Inflammatory macrophage treated with lipopolysaccharide for 1 hour (primary cell): ENCODE measurements at places on chromosomes 3 and 15.

DNA sequence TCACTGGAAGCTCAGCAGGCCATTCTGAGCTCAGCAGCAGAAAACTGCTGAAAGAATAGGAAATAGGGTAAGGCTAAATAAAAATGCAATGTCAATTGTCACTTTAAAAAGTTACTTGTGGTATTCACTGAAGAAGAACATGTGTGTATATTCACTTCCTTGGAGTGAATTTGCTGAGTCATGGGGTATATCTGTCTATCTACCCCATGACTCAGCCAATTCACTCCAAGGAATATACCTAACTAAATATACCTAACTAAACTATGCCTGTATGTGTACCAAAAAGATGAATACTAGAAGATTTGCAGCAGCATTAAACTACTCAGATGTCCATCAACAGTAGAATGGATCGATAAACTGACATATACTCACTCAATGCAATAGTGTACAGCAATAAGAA lies 69.5 kb upstream of the KCNAB1 start:
- DNase-seq: no peak

GRCh38 chr3:183564046-183564445 lies 8.5 kb upstream of the KLHL6 start:
- no peak for DNase-seq

DNA sequence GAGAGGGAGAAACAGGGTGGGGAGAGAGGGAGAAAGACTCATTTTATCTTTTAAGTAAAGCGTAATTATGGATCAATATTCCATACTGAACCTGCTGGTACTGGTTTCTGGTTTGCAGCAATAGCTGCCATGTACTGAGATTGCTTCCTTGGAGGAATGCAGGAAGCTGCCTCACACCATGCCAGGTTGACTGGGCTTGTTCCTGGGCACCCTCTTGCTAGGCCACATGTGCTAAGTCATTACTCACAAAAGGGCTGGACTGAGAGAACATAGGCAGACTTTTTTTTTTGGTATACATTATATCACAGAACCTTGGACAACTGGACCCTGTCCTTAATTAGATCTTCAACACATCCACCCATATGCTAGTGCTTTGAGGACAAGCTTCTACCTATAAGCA lies 193.4 kb downstream of the ZNF621 start:
- no peak for DNase-seq

DNA sequence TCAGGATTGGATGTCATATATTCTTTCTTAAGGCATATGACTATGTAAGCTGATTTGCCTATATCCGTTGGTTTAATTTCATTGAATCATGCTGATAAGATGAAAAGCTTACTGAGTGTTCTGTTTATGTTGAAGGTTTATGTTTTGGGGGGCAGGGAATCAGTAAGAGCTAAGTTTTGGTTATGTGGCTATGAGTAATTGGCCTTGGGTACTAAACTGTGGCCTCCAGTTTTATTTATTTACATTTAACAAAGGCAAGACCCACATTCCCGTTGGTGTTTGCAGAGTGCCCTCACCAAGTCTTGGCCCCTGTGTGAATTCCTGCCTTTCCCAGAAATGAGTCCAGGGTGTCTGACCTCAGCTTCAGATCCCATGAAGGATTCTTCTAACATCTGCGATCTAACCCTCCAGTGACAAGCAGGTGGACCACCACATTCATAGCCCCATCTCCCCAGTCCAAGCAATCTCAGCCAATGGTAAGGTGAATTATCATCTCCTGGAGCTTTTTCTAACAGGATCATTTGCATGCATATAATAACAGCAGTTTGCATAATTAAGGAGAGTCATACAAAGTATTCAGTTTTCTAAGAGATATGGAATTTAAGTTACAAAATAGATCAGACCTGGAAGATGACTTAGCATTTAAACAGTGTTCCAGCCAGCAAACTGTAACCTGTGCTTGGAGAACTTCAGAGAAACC lies 27.4 kb downstream of the GLDN start:
- DNase-seq: no peak

GRCh38 chr3:150936693-150937092 lies 31.5 kb upstream of the MINDY4B start:
- no peak for DNase-seq

GRCh38 chr15:63519041-63519440 lies 14.6 kb downstream of the USP3 start:
- no peak for DNase-seq

- DNase-seq: no peak
Observed at GRCh38 chr3:30188713-30189112, 417.7 kb upstream of the TGFBR2 start.

GRCh38 chr3:149898771-149899170 lies 71.9 kb downstream of the PFN2 start:
- DNase-seq: no peak

GRCh38 chr15:67796196-67797127 lies 28.8 kb upstream of the SKOR1 start:
- DNase-seq: no peak

DNA sequence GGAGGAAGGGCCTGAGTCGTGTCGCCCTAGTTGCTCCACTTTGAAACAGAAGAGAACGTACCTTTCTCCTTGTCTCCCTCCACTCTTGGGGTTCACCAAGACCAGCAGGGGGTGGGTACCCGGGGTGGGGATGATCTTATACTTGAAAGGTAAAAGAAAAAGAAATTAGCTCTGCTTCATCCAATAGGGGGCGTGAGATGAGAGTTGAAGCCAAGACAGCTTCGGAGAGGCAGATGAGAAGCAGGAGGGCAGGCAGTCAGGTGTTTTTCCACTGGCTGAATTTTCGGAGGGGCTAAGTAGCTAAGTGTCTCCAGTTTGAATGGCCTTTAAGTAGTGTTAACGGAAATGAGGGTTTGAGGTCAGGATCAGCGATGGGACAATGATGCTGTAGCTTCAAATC lies 100.4 kb downstream of the DGKG start:
- DNase-seq: no peak

GRCh38 chr3:59436164-59436958 lies 386.5 kb upstream of the CFAP20DC start:
- no peak for DNase-seq

GRCh38 chr3:194277104-194277785 lies 73.9 kb downstream of the CPN2 start:
- DNase-seq: peak; percentile 20

- no peak for DNase-seq
Observed at GRCh38 chr3:170189398-170190256, 8.1 kb upstream of the PHC3 start.

DNA sequence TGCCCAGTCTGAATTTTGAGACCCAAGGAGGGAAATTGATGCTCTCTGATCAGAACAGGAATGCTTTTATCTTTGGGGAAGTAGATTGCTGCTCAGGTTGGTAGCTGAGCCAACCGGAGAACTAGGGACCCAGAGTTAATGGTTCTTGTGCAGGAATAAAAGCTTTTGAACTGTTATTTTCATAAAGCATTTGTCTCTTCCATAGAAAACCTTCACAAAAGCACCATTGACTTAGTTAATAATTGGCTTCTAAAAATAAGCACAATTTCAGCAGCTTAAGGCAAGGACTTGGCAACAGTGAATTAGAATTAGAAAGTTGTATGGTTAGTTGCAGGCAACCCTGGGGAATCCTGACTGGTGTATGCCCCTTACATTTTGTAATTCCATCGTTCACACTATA lies 53.8 kb downstream of the MAP2K1 start:
- no peak for DNase-seq

- DNase-seq: no peak
Observed at GRCh38 chr3:126419151-126419703, 24.5 kb downstream of the CFAP100 start.

DNA sequence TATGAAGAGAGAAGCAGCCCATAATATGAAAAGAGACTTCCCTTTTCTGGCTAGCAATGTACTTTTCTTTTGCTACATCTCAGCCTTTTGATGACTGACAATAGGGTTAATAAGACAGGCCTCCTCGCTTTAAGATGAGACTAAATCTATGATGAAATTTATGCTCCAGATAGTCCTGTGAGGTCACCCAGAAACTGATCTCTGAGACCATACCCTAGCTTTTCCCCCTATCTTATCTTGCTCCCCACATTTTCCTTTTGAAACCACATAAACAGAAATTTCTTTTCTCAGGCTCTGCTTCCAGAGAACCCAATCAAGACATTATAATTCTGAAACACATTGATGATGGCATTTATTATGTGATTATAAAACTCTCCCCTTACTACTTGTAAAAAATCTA lies 168.8 kb upstream of the CADM2 start:
- no peak for DNase-seq

DNA sequence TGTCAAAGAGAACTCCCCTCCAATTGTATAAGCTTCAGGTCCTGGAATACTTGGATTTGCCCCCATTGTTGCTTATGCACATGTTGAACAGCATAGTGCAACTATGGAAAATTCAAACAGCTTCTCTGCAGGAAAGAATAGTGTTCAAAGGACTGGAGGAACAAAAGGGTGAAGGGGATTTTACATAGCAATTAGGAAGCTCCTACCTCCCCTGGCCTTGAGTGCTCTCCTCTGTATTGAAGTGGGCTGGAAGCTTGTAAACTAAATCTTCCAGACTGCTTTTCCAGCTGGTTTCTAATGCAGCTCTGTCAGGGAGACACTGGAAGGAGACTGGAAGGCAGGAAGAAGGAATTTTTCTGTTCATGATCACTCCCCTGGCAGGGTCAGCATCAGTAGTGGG lies 7.2 kb upstream of the ELP6 start:
- no peak for DNase-seq

DNA sequence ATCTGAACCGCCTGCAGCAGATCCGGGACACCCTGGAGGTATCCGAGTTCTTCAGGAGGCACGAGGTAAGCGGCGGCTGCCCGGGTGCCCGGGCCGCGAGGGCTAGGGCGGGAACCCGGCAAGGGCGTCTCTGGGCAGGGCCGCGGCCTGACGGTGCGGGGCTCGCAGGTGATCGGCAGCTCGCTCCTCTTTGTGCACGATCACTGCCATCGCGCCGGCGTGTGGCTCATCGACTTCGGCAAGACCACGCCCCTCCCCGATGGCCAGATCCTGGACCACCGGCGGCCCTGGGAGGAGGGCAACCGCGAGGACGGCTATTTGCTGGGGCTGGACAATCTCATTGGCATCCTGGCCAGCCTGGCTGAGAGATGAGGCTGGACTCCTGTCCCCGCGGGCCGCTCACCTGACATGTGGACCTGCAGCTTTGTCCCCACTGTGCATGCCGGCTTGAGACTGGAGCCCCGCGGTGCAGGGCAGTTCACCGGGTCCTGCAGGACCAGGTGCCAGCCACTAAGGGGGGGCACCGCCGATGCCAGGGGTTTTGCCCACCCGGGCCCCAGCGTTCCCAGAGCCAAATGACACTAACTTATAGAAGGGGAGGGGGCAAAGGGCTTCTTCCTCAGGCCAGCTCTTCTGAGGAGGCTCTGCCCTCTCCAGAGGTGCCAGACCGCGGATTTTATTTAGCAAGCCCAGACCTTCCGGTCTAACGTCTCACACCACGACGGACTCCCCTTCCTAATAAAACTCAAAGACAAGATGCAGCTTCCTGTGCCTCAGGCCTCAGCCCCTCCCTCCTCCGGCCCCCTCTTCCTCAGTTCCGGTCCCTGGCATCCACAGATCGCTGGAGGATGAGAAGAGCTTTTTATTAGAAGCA lies 9.4 kb downstream of the ITPKA start:
- DNase-seq: no peak
